Tongue (tissue), 3 donors: ENCODE measurements at places on chromosomes 2 and 18. TPM values are rescaled to one million over a fixed set of nuclear protein-coding genes. Genes with fewer than 3 reads are reported as not detected.

GRCh38 chr2:170710609-170710979 lies 4.5 kb upstream of the SP5 start:
- DNase-seq: no peak

- DNase-seq: no peak
Observed at GRCh38 chr2:233022561-233022960, 9.5 kb upstream of the NGEF start.

DNA sequence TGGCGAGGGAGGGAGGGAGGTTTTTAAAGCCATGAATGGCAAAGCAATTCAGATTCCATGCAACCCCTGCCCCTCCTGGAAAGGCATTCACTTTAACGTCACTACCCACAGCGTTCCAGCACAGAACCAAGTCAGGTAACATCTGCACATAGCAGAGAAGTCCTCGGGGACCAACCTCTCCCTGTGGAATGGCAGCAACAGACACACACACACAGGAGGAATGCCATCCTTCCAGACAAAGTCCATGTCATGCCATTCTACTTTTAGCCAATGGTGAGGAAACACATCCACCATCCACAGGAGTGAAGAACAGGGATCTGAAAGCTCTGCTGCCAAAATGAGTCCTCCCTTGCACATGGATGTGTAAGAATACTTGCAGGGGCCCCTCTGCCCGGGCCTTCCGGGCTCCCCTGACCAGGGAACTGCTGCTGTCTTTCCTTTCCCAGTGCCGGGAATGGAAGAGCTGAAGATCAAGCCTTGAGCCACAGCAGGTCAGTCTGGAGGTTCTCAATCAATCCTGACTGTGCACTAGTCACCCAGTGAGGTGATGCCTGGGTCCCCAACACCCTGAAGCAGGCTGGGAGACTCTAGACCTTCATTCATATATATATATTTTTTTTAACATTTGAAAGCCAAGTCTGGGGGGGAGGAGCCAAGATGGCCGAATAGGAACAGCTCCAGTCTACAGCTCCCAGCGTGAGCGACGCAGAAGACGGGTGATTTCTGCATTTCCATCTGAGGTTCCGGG lies 63.7 kb downstream of the UXS1 start:
- DNase-seq: no peak

DNA sequence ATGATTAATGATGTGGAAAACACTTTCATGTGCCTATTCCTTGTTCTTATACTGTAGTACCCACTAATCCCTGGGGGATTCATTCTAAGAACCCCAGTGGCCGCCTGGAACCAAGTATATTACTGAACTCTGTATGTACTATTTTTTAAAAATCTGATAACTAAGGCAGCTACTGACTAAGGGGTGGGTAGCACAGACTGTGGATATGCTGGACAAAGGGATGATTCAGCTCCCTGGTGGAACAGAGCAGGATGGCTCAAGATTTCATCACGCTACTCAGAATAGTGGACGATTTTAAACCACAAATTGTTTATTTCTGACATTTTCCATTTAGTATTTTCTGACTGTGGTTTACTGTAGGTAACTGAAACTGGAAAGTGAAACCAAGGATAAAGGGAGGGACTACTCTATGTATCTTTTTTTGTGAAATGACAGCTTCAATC lies 41.8 kb upstream of the CDC42EP3 start:
- no peak for DNase-seq

Gene NOTO
- total RNA-seq: not detected

Gene SCN1A
- 0.10 TPM for total RNA-seq

Gene TBR1
- not detected for total RNA-seq

GRCh38 chr18:70149156-70149555 lies 56.3 kb downstream of the RTTN start:
- DNase-seq: no peak

- no peak for DNase-seq
Observed at GRCh38 chr2:99444222-99444621, 45.6 kb downstream of the REV1 start.

Gene HOXD3
- 1.9 TPM for total RNA-seq

DNA sequence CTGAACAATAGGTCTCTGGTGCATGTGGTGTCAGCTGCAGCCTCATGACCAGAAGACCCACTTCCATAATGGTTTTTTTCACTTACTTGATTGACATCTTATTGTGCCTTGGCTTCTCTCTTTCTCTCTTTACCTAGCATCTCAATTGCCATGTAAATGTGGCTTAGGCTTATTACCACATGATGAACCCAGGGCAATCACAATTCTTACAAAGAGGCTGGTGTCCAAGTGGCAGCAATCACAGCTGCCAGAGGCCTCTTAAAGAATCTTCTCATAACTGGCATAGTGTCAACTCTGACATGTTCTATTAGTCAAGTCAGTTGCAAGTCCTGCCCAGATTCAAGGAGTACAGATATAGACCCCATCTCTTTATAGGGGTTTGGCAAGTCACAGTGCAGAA lies 1224.8 kb downstream of the SUCLG1 start:
- peak; percentile 63 for DNase-seq
